ENCODE measurements at places on chromosomes 16 and 17.

DNA sequence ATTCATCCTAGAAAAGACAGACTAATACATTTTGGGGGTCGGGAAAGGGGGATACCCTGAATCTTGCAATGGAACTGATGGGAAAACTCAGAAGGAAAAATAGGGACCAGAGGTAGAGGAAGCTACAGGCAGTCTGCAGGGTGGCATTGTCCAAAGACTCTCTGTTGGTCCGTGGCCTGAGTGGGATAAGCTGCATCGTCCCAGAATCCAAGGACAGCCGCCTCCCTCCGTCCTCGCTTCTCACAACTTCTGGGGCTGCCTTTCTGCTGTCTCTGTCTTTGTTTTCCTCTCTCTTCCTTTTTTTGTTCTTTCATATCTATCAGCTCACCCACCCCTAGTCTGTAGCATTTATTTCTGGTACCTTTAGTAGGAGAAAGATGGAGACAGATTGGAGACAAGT is 1052.6 kb upstream of the RBFOX1 start:
- DNase-seq, result no peak

- no peak for DNase-seq
These were observed 109.6 kb downstream of the ENGASE start for GRCh38 chr17:79184219-79184618.

DNA sequence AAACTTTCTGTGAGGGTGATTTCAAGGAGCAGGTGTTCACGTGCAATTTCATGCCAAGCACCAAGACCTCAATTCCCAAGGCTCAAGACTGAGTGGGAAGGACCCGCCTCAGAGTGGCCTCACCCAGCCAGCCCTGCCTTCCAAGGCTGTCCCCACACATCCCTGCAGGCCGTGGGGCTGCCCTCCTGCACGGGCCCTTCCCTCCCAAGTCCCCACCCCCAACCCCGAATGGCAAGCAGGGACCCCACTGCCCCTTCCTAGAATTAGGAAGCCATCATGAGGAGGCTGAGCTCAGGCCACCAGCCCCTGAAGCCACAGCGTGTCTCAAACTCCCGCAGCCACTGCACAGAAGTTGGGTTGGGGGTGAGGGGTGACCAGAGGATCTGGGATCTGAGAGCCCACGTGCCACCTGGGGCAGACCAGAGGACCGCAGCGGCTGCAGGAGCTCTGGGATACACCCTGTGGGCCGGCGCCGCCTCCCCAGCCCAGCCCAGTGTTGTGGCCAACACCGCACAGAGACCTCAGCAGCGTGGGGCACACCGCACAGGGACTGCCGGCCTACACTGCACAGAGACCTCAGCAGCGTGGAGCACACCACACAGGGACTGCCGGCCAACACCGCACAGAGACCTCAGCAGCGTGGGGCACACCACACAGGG is 20.7 kb downstream of the GNPTG start:
- no peak for DNase-seq

- no peak for DNase-seq
These were observed 22.7 kb upstream of the TNFRSF13B start for GRCh38 chr17:16994631-16995030.

GRCh38 chr16:49441366-49441780 is 67.8 kb downstream of the C16orf78 start:
- peak; percentile 82 for DNase-seq

- no peak for DNase-seq
These were observed 65.1 kb upstream of the MED9 start for GRCh38 chr17:17411692-17412091.

- no peak for DNase-seq
These were observed 226.2 kb downstream of the CCDC182 start for GRCh38 chr17:57518587-57519581.

DNA sequence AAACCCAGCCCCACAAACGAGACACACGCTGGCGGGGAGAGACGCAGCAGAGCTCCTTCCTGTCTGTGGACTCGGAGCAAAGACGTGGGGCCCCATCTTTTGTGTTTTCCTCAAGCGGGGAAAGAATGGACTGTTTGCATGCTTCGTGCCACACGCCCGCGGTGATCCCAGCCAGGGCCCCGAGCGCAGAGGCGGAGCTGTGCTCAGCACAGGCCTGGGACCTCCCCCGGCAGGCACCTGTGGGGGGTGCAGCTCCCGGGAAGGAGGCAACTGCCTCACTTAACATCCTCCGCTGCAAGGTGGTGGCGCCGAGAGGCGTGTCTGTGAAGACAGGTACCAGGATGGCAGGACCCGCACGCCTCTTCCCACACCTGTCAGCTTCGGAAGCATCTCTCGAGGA is 19.1 kb downstream of the TRARG1 start:
- DNase-seq, result no peak

DNA sequence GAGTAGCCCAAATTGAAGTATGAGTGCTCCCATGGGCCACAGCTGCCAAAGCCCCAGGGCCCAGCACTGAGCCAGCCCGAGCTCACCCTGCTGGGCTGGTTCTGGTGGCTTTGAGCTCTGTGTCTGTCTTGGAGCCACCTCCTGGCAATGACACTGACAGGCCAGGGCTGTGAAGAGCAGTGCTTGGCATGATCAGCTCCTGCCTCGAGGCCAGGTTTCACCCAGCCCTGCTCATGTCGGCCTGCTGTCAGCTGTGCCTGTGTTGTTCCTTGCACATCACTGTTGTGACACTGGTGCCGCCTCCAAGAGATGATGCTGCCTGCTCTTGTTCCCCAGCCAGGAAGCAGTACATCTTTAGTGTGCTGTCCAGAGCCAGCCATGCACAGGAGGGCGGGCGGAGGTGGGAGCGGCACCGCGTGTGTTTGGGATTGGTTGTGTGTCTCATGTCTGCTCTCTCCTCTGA is 26.0 kb downstream of the PLD6 start:
- DNase-seq, result no peak

DNA sequence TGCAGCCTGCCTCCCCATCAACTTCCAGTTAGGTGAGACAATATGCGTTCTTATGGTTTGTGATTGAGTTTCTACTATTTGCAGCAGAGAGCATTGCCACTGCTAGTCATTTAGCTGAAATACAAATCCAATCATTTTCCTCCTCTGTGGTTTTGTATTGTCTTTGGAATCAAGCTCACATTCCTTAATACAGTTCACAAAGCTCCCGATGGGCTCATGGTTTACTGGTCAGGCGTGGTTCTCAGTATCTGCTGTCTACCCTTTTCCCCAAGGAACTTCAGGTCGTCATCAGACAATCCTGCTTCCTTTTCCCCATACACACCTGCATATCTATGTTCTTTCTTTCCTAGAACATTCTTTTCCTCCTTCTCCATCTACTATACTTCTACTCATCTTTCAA is 69.6 kb upstream of the GAS7 start:
- DNase-seq, result no peak

- no peak for DNase-seq
These were observed 1.6 kb downstream of the PRSS36 start for GRCh38 chr16:31148281-31148728.

DNA sequence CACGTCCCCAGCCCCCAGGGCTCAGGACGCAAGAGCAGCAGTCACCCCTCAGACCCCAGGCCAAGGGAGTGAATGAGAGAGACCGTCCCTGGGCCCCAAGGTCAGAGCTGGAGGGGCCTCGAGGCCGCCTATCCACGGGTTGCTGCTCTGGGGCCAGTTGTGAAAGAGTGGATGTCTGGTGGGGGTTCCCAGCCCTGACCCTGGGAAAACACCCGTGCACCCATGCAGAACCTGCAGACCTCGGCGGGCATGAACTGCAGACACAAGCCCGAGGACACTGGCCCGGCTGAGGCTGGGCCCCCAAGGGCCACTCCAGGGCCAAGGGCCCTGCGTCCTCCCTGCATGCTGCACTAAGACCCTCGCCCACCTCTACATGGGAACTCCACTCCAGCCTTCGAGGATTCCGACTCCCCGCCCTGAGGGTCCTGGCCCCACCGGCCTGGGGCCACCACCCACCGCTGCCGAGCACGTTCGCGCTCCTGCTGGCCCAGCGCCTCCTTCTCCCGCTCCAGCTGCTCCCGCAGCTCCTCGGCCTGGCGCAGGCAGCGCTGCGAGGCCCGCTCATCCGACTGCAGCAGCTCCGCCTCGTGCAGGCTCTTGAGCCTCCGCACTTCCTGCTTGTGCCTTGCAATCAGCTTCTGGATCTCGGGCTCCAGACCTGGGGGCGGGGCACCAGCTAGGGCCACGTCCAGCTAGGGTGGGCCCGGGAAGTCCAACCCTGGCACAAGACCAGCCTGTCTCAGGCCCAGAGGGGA is 27.6 kb upstream of the AATK start:
- peak; percentile 58 for DNase-seq

GRCh38 chr16:24113115-24113745 is 142.9 kb upstream of the CACNG3 start:
- DNase-seq, result no peak

- DNase-seq, result no peak
These were observed 90.9 kb upstream of the EEF2KMT start for GRCh38 chr16:5188318-5188988.

GRCh38 chr16:74321356-74321755 is 24.7 kb downstream of the PSMD7 start:
- DNase-seq, result no peak
